Peyer's patch (tissue), 4 donors: ENCODE measurements at places on chromosomes 6 and 20. TPM values are rescaled to one million over a fixed set of nuclear protein-coding genes. Genes with fewer than 3 reads are reported as not detected.

DNA sequence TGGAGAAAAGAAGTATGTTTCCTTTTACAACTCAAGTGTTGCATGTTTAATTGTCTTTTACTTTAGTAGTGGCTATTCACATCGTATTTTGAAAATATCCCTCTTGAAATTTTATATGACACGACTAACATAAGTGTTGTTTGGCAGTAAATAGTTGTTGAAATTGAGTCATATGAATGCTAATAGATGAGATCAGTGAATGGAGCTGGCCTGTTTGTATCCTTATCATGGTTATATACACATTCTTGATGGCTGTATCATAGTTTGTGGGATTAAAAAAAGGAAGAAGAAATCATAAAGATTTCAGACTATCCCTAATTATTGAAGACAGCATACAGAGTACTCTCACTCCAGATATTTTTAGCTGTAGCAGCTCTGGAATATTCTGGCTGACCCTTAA, 8.2 kb upstream of the RAE1 start:
- no peak overlapping the region for H3K27ac ChIP-seq
- DNase-seq: no peak
- H3K36me3 ChIP-seq: no peaks in the 10 kb centered on the region
- H3K4me1 ChIP-seq: no peaks in the 10 kb centered on the region
- H3K4me3 ChIP-seq: no peak overlapping the region

Gene NFKBIL1
- total RNA-seq: 33.8 TPM

Gene PRL
- not detected for total RNA-seq

- no peak overlapping the region for H3K4me3 ChIP-seq
- DNase-seq: no peak
- no peaks in the 10 kb centered on the region for H3K27me3 ChIP-seq
- no peak overlapping the region for H3K27ac ChIP-seq
- peaks cover 32% of the 10 kb centered on the region for H3K36me3 ChIP-seq
Measured at GRCh38 chr20:25046736-25047666, 10.9 kb downstream of the ACSS1 start.

DNA sequence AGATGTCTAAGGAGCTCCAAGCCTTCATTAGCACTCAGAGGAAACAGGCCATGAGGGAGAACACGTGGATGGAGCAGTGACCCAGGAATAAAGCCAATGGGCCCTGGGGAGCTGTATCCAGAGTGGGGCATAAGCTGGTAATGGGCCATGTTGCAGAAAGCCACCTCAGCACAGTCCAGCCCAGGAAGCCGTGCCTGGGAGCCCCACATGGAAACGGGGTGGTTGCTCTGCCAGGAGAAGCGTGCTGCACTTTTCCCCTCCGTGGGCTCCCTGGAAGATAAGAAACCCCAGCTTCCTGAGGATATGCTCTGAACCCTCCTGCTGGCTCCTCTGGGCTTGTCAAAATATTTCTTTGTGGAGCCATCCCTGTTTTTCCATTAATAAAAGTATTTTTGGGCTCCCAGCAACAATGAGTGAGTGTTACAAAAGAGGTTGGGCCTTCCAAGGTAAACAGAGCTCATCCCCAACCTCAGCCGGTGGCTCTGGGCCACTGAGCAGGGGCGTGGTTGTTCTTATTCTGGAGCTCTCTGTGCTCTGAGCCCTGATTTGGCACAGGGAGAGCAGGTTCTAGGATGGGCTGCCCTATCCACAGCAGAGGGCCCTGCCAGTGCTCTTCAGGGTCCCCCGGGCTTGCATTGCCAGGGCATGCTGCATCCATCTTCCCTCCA, 31.2 kb upstream of the NFATC2 start:
- no peak overlapping the region for H3K27ac ChIP-seq
- H3K36me3 ChIP-seq: no peaks in the 10 kb centered on the region
- no peaks in the 10 kb centered on the region for H3K4me1 ChIP-seq
- DNase-seq: no peak
- H3K27me3 ChIP-seq: no peaks in the 10 kb centered on the region
- no peak overlapping the region for H3K4me3 ChIP-seq

Gene CUL7
- total RNA-seq: 33.0 TPM

DNA sequence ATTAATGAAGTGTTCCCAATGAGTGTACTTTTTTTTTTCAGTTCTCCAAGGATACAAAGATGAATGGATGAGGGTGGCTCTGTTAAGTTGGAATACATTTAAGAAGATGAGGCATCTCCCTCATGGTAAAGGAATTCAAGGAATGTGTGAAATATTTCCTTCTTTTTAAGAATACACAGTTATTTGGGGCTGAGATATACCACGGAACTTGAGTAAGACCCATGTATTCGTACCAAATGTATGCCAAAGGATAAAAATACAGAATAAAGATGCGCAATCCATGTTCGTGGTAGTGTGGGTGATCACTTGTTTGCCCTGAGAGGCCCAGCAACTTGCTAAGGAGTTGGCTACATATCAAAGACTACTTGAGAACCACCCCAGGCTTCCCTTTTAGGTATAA, 164.2 kb upstream of the TCF21 start:
- no peaks in the 10 kb centered on the region for H3K27me3 ChIP-seq
- no peak for DNase-seq
- H3K27ac ChIP-seq: no peak overlapping the region

Gene TNXB
- total RNA-seq: 153 TPM

DNA sequence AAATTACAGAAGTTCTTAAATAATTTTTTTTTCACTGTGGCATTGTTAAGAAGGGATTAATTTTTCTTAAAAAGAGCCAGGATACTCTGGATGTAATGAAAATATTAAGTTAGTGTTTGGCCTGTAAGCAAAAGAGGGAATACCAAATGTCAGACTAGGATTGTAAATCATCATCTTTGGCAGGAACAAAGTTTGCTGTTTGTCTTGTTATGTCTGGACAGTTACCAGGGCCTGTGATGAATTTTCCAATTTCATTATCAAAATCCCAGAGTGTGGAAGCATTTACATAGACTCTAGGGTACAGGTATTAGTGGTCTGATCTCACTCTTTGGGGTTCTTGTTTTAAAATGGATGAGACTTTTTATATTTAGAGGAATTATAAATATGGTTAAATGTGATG, 26.1 kb downstream of the CEP57L1 start:
- H3K4me1 ChIP-seq: no peaks in the 10 kb centered on the region
- no peak for DNase-seq
- H3K4me3 ChIP-seq: no peak overlapping the region
- H3K36me3 ChIP-seq: no peaks in the 10 kb centered on the region
- no peak overlapping the region for H3K27ac ChIP-seq
- no peaks in the 10 kb centered on the region for H3K27me3 ChIP-seq

Gene SIGLEC1
- total RNA-seq: 10.7 TPM

Gene SLC22A7
- 0.80 TPM for total RNA-seq

Gene TBC1D20
- 42.1 TPM for total RNA-seq

GRCh38 chr20:19275038-19275629, 62.7 kb downstream of the SLC24A3 start:
- no peaks in the 10 kb centered on the region for H3K27me3 ChIP-seq
- peak overlapping the region; percentile 42 for H3K27ac ChIP-seq
- no peaks in the 10 kb centered on the region for H3K36me3 ChIP-seq
- H3K4me1 ChIP-seq: peaks cover 7% of the 10 kb centered on the region
- H3K4me3 ChIP-seq: no peak overlapping the region
- DNase-seq: no peak

GRCh38 chr6:37535759-37536490, 36.2 kb upstream of the CCDC167 start:
- peak; percentile 64 for DNase-seq
- H3K4me1 ChIP-seq: peaks cover 10% of the 10 kb centered on the region
- H3K27me3 ChIP-seq: peaks cover 15% of the 10 kb centered on the region
- H3K36me3 ChIP-seq: no peaks in the 10 kb centered on the region
- peak overlapping the region; percentile 46 for H3K4me3 ChIP-seq
- no peak overlapping the region for H3K27ac ChIP-seq

GRCh38 chr6:149368065-149368464, 32.0 kb upstream of the SUMO4 start:
- no peaks in the 10 kb centered on the region for H3K27me3 ChIP-seq
- H3K27ac ChIP-seq: no peak overlapping the region
- no peaks in the 10 kb centered on the region for H3K36me3 ChIP-seq
- H3K4me3 ChIP-seq: no peak overlapping the region
- H3K4me1 ChIP-seq: no peaks in the 10 kb centered on the region
- no peak for DNase-seq

Gene DPPA5
- not detected for total RNA-seq

Gene PAK5
- total RNA-seq: not detected

Gene FRK
- total RNA-seq: 24.6 TPM

Gene OSBPL2
- total RNA-seq: 52.8 TPM

- no peaks in the 10 kb centered on the region for H3K4me1 ChIP-seq
- no peaks in the 10 kb centered on the region for H3K27me3 ChIP-seq
- H3K4me3 ChIP-seq: no peak overlapping the region
- no peak for DNase-seq
Measured at GRCh38 chr6:155040901-155041650, 46.0 kb downstream of the TIAM2 start.

Gene MYLK4
- total RNA-seq: 0.83 TPM

Gene TMEM63B
- total RNA-seq: 56.9 TPM
